ENCODE measurements at places on chromosomes 2 and 18.
A peak's percentile ranks its signal among the peaks of the same experiment; 100 is the strongest.

DNA sequence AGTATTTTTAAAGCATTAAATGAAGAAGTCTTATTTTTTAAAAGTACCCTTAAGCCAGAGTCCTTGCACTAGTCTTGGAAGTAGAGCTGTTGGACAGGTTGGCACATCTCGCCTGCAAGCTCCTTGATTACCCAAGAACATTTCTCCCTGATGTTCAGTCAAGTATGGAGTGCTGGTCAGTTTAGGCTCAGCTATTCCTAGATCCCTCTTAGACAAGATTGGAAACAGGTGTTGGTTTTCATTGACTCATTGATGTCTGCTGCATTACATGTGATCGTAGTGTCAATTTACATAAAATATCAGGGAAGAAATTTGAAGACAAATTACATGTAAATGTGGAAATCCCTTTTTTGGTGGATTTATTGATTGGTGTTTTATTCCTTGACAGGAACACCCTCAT, 170.4 kb downstream of the ZNF407 start:
- no peak for DNase-seq

DNA sequence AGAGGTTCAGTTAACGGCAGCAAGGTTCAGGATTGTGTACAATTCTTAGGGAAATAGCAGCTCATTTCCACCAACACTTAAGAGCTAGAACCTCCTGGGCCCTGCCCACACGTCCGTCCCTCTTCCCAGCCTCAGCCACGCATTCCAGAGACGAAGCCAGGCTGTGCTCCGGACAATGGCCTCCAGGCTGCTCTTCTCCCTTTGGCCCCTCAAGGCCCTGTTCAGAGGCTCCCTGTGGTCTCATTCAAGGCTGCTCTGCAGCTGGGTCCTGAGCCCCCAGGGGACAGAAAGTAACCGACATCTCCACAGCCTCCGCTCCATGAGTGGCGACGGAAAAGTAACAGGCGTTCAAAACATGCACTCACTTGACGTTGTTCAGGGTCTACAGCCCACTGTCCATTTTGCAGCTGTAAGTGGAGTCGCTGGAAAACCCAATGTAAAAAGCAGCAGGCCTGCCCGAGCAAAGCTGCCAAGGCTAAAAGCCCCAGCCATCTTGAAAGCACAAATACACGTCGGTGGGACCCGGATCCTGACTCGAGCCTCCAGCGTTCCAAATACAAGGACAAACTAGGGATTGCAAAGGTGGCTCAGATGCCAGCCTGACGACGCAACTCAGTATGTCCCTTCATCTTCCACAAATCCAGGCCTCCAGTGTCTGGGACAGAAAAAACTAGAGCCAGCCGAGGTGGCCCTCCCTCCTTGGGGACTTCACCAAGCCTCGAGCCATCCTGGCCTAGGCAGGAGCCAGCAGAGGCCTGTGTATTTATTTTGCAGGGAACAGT, 76.9 kb downstream of the NDUFA10 start:
- DNase-seq, result no peak

GRCh38 chr2:118970396-118971135, 28.6 kb downstream of the MARCO start:
- DNase-seq, result no peak

DNA sequence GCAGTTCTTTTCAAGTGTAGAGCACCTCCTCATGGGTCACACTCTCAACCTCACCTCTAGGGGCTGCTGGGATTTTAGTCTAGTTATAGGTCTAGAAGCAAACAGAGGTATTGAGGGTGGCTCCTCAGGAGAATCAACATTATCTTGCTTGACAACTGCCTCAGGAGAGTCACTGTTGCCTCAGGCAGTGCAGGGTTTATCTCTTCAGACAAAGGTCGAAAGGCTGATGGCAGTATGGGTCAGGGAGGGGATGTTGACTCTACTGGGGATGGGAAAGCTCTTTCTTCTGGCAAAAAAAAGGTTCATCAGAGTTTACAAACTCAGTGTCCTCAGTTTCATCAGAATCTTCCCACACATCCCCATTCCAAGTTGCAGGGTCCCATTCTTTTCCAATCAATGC, 24.0 kb downstream of the DTNA start:
- no peak for DNase-seq

DNA sequence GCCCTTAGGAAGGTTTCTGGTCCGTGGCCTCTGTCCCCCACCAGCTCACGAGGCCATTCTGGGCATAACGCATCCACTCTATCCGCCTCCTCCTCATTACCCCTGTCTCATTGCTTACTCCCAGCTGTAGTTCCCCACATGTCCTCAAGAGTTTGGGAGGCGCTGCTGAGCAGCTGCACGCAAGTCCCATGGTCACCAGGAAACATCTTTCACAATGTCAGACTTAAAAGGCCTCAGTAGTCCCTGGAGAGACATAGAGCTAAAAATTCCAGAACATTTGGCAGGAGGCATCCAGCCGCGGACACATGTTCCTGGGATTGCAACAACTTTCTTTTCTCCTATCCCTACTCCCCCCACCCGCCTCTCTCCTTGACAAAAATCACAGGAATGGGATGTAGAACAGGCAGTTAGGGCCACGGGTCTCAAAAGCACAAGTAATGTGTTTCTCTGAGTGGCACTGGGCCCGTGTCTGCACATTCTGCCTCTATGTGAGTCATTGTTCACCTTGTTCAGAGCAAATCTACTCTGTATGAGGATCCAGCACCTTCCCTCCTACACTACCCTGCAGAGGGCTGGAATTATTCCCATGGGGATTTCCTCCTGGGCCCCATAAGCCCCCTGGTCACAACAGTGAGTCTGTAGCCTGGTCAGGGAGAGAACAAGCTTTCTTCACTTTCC, 8.1 kb downstream of the LBH start:
- DNase-seq, result peak; percentile 77

DNA sequence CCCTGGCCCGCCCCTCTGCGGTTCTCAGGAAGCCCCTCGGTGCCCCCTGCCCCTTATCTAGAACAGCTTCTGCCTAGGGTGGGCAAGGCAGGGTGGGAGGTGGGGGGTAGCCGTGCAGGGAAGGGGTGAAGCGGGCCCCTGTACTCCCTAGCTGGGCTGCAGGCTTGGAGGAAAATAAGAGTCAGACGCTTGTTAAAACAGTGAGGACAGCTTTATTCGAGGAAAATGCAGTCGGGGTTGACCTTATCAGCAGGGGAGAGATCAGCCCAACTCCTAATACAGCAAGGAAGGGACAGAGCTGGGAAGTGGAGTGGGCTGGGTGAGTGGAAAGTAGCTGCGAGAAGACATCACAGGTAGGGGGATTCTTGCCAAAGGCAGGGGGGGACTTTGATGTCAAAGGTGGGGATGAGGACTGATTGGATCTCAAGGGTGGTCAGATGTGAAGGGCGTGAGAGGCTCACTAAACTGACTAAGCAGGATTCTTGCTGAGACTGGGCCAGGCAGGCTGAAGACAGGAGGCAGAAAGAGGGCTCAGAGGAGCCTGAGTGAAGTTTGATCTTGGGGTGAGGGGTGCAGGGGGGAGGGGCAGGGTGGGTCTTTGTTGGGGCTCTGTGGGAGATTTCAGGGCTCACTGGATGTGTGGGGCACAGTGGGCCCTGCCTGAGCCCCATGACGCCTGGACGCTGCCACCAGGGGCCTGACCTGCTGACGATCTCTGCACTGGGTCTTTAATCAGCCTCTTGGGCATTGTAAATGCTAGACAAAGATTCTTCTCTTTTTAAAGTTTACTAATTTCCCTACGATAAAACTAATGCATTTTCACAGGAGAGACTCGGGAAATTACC, 29.9 kb downstream of the HPCAL1 start:
- DNase-seq, result no peak

GRCh38 chr2:156023229-156023869, 309.2 kb downstream of the NR4A2 start:
- no peak for DNase-seq

GRCh38 chr2:207950063-207950760, 75.1 kb downstream of the PLEKHM3 start:
- DNase-seq, result no peak

- DNase-seq, result no peak
Observed at GRCh38 chr2:127392133-127392827, 4.5 kb upstream of the MAP3K2 start.

DNA sequence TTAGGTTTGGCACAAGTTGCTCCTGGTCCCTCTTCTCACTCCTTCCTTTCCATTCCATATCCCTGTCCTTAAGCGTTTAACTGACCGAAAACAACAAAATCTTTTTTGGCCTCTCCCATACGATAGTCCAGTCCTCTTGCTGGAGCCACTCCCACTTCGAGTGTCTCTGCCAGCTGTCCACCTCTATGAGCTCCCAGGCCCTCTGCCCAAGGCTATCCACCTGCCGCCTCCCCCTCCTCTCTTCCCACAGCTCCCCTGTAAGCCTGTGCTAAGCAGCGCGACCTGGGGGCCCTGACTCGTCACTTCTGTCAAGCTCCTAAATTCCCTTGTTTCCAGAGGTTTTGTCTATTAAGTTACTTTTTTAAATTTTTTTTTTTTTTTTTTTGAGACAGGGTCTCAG, 47.0 kb upstream of the FOSL2 start:
- DNase-seq, result no peak

DNA sequence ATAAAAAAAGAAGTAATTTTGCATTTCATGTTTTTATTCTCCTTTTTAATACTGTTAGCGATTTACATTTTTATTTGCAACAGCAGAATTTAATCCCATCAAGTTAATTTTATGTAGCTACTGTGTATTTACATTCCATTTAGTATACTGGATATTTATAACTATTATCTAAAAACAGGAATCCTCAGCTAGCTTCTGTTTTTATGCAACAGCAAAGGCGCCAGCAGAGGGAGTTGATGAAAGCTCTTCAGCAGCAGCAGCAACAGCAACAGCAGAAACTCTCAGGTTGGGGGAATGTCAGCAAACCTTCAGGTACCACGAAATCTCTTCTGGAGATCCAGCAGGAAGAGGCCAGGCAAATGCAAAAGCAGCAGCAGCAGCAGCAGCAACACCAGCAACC, 26.2 kb upstream of the SNORC start:
- DNase-seq, result no peak

DNA sequence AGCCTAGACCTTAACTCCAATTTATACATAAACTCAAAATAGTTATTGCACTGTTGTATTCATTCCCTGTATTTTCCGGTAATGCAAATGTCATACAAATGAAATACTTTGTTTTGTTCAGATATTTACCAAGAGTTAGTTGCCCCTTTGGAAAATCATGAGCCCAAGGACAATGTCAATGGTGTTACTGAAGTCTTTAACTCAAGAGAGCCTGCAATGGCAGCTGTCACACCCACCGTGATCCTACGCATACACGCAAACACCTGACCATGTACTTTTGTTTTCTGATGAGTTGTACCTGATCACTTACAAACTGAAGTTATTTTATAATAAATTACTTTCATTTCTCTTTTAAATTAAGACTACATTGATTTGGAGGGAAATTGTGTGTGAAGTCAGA, 11.7 kb upstream of the WIPF1 start:
- DNase-seq, result no peak

- no peak for DNase-seq
Observed at GRCh38 chr2:221844212-221845020, 272.3 kb upstream of the EPHA4 start.

All from germinal center (tissue), 1 donor.